NB4 (cell line): ENCODE measurements at places on chromosomes 6 and 20.

DNA sequence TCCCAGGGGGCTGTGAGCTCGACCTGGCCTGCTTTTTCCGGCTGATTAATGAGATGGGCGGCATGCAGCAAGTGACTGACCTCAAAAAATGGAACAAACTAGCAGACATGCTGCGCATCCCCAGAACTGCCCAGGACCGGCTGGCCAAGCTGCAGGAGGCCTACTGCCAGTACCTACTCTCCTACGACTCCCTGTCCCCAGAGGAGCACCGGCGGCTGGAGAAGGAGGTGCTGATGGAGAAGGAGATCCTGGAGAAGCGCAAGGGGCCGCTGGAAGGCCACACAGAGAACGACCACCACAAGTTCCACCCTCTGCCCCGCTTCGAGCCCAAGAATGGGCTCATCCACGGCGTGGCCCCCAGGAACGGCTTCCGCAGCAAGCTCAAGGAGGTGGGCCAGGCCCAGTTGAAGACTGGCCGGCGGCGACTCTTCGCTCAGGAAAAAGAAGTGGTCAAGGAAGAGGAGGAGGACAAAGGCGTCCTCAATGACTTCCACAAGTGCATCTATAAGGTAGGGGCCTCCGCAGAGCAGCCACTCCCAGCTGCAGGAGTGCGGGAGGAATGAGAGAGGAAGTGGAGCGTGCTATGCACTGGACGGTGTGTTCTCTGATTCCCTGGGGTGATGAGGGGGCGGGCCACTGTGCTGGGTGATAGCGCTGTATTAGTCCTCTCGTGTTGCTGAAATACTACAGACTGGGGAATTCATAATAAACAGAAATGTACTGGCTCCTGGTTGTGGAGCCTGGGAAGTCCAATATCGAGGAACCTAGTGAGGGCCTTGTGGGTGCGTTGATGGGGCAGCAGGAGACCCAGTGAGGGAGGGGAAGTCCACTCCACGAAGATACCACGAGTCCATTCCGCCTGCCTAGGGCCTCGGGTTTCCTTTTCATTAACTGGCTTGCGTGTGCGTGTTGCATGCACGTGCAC, 161.7 kb downstream of the DTNBP1 start:
- peak; percentile 32 for DNase-seq

DNA sequence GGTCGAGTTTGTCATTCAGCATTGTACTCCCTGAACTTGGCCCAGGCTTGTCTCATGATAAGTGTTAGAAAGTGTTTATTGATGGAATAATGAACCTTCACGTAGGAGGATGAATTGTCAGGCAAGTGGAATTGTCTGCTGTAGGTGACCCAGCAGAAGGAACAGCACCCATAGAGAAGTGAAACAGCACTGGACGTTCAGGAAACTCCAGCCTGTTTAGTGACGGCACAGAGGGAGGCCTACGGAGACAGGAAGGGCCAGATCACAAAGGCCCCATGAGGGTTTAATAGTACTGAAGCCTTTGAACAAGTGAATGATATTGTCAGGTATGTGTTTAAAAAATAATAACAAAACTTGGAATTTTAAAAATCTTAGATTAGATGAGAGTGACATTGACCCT, 2.9 kb downstream of the STX11 start:
- DNase-seq, result no peak

DNA sequence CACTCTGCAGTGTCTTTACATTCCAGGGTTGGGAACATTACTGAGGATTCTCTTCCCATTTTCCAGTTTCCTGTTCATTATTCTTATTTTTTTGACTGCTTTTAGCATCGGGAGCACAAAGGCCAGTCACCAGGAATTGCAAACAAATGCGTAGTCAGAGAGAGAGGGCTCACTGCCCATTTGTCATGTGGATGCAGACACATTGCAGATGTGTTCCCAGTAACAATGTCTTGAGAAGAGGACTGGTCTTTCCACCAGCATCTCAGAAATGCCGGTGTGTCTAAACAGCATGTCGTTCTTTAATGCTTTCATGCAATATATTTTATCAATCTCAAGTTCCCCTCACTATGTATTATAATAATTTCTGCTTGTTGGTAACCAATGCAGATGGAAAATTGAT, 952 bp upstream of the TAAR6 start:
- DNase-seq, result no peak

DNA sequence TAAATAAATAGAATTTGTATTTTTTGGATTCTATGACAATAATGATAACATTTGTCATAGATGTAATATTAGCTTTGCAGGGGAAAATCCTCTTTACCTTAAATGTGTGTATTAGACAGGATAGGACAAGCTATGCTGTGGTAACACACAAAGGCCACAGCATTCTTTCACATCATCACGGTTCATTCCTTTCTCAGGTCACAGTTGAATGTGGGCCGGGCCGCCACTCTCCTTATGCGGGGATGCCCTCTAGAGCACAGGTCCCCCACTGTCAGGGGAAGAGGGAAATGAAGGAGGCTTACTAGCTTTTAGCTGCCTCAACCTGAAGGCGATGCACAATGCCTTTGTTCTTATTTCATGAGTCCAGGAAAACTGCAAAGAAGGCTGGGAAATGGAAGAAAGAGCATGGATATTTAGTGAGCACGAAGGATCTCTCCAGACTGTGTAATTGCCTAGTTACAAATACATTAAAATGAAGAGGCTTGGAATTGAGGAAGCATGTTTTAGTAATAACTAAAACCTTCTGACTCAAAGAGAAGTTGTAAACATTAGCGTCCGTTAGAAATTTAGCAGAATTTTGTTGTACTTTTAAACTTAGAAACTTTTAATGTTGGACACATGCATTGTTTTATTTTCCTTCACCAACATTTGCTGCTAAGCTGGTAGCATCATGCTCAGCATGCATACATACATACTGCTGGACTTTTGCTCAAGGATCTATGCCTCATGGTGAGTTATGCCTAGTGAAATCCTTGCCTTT, 248.9 kb upstream of the FOXQ1 start:
- peak; percentile 14 for DNase-seq

- DNase-seq, result no peak
These were observed 25.5 kb downstream of the C6orf15 start for GRCh38 chr6:31086788-31087440.

- DNase-seq, result no peak
These were observed 24.4 kb upstream of the ID1 start for GRCh38 chr20:31580706-31581105.

DNA sequence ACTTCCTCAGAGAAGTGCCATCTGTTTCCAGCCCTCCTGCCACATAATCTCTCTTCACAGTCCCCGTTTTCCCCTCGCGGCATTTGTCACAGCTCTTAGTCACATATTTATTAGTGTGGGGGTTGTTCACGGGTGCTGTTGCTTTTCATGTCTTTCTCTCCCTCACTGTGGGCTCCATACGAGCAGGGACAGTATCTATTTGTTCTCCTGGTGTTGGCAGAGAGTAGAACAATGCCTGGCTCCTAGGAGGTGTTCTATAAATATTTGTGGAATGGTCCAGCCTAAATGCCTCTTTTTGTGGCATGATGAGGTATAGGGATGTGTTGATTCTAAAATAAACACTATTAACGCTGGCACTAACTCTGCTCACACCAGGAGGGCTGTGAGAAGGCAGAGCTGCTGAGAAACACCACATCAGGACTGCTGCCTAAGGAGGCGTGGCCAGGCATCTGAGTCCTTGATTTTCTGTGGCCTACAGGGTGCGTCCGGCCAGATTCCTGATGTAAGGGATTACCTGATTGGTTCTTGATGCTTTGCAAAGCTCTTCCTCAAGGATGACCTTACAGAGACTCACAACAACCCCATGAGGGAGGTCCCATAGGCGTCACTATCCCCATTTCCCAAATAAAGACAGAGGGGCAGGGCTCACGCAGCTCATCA, 219.8 kb upstream of the ARID1B start:
- no peak for DNase-seq

DNA sequence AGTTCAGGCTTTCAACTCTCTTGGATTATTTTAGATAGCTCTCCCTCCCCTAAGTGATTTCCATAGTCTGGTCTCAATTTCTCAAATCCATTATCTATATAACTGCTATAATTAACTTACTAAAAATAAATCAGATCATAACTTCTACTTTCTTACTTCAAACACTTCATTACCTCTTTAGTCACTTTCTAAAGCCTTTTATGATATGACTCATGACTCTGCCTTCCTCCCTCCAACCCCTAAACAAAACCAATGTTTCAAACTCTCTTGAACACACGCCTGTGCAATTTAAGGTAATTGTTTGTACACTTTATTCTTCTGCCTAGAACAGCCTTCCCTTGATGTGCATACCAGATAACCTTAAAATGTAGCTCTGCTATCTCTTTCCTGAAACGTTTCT, 100.5 kb downstream of the LMBRD1 start:
- no peak for DNase-seq

DNA sequence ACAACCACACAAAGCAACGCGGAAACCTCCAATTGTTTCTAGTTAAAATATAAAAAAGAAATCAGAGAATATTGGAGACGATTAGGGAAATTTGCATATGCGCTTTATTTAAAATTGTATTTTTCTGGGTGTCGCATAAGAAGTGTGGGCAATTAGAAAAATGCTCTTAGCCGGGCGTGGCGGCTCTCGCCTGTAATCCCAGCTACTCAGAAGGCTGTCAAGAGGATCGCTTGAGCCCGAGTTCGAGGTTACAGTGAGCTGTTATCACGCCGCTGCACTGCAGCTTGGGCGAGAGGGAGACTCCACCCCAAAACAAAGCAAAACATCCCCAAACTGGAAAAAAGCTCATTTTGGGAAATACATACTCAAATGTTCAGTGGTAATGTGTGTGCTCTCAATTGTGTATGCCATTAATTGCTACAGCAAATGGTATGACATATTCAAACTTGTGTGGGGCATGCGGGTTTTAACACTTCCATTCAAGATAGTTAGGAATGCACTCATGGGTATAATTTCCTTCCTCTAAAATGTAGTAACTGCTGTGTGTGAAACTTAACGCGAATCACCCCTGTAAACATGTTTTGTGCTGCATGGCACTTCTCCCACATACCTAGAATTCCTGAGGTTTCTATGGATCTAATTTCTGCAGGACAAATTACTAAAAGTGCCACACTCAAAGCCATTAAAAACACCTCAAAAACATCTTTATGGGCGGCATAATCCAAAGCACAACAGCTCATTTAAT, 54.7 kb upstream of the HFE start:
- DNase-seq, result peak; percentile 73

GRCh38 chr20:2780948-2781347, 19.5 kb downstream of the CPXM1 start:
- no peak for DNase-seq

- peak; percentile 69 for DNase-seq
These were observed 1.5 kb downstream of the PABPC1L start for GRCh38 chr20:44911264-44911921.

DNA sequence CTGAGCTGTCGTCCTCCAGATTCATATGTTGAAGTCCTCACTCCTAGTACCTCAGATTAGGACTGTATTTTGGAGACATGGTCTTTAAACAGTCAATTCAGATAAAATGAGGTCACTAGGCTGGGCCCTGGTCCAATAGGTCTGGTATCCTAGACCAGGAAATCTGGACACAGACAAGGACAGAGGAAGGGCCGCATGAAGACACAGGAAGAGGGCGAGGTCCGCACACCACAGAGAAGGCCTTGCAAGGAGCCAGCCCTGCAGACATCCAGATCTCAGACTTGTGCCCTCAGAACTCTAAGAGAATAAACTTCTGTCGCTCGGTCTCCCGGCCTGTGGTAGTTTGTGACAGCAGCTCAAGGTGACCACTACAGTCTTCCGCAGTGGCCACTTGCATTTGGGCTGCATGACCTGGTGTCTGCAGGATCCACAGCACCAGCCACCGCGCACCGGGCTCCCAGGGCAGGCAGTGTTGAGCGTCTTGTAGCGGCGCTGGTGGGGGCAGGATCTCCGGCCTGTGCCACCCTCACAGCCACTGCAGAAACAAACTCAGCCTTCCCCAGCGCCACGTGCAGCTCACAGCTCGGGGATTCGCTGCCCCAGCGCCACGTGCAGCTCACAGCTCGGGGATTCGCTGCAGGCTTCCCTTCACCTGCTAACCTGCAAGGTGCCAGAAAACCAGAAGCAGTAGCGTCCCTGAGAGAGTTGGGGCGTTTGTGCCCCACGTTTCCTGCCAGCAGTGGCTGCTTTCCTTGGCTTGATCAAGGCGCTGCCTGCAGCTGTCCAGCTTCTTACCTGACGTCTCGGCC, 6.0 kb upstream of the RBM38 start:
- no peak for DNase-seq

DNA sequence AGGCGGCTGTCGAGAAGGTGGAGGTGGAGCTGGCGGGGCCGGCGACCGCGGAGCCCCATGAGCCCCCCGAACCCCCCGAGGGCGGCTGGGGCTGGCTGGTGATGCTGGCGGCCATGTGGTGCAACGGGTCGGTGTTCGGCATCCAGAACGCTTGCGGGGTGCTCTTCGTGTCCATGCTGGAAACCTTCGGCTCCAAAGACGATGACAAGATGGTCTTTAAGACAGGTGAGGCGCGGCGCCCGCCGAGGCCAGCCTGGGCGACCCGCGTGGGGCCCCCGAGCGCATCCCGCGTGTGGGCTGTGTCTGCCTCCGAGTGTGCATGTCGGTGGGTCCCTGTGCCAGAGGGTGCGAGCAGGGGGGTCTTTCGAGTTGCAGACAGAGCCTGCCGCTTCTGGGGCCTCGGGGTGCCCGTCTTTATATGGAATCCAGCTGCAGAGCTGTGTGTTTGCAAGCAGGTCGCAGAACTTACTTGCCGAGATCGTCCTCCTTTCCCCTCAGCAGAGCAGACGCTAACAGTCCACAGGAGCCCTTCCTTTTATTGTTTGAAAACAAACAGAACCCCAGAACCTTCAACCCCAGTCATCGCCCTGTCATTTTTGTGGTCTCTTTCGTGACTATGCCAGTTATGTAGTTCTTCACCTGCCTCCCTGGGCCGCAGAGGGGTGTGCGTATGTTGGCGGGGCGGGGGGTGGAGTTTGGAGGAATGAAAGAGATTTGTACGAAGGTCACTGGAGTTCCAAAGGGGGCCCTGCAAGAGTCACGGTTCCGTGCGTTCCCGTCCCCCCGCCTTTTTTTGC, 766 bp downstream of the SLC16A10 start:
- peak; percentile 61 for DNase-seq

- DNase-seq, result no peak
These were observed 7.2 kb upstream of the CCNC start for GRCh38 chr6:99575544-99576227.

GRCh38 chr6:5214570-5215052, 46.1 kb downstream of the LYRM4 start:
- DNase-seq, result peak; percentile 63

DNA sequence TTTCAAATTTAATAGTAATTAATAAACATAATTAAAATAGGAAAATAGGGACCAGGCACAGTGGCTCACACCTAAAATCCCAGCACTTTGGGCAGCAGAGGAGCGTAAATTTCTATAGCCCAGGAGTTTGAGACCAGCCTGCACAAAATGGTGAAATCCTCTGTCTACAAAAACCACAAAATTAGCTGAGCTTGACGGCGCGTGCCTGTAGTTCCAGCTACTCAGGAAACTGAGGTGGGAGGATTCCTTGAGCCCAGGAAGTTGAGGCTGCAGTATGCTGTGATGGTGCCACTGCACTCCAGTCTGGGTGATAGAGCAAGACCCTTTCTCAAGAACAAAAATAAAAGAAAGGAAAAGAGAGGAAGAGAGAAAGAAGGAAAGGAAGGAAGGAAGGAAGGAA, 1387.0 kb upstream of the ADGRB3 start:
- peak; percentile 75 for DNase-seq
